ENCODE measurements at places on chromosomes 6 and 20.

DNA sequence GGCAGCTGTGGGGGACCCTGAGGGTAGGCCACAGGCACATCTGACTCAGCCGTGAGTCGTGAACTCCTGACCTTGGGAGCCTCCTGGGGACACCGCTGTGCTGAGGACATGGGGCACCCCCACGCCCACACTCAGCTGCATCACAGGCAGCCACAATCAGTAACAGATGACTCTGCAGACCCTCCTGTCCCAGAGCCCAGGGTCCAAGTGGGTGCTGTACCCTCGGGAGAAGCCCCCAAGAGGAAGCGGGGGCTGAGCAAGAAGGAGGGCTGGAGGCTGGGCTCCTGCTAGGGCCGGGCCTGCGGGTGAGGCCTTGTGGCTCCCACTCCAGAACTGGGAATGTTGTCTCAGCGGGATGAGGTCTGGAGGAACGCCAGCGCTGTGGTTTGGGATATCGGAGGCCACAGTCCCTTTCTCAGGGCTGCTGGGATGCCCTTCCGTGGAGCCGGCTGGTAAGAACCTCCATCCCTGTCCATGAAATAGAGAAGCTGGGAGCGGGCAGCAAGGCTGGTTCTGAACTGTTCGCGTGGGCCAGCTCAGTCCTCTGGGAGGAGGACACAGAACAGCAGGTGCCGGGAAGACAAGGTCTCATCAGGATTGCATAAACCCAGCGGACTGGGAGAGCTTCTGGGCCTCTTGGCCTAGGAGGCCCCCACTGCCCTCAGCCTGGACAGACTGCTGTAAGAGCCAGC is 3.1 kb upstream of the LAMA5 start:
- DNase-seq: no peak

- DNase-seq: peak; percentile 20
Measured at GRCh38 chr20:5234158-5234557, 82.6 kb downstream of the PROKR2 start.

GRCh38 chr6:6402006-6402405 is 81.5 kb upstream of the F13A1 start:
- DNase-seq: no peak

DNA sequence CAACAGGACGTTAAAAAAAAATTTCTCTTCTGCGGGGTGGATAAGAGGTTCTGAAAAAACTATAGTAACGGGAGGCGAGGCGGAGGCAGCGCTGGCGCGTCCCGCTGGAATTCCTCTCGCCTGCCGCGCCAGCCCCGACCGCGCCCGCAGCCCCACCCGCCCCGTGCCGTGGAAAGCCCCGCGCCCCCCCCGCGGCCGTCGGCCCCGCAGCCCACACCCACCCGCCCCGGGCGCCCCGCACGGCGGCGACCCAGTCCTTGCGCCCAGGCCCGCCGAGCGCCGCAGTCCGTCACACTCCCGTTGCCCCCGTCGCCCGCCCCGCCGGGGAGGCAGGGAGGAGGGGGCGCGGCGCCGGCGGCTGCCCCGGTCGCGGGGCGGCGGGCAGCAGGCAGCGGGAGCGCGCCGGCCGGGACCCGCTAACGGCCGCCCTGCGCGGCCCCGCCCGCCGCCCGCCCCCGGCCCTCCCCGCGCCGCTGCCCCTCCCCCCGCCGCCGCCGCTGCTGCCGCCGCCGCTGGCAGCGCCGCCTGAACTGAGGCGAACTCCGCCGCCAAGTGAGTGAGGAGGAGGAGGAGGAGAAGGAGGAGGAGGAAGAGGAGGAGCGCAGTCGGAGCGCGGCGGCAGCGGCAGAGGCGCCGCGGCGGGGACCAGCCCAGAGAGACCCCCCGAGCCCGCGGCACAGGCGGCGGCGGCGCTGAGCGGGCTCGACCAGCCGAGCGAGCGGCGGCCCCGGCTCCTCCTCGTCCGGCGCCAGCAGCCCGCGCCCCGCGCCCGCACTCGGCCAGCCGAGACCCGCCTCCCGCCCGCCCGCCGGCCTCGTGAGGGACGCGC is at the start of gene QKI:
Gene QKI, plus strand, starts transcription at position 602 of the 829 bp plus-strand sequence. CDS start 476 bp downstream, outside the sequence.
- DNase-seq: no peak

DNA sequence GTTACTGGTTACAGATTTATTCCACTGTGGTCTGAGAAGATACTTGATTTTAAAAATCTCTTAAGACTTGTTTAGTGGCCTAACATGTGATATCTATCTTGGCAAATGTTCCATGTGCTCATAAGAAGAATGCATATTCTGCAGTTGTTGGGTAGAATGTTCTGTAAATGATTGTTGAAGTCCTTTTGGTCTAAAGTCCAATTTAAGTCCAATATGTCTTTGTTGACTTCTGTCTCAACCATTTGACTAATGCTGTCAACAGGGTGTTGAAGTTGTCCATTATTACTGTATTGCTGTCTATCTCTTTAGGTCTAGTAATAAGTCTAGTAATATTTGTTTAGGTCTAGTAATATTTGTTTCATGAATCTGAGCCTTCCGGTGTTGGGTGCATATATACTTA is 387.8 kb upstream of the RUNX2 start:
- no peak for DNase-seq

DNA sequence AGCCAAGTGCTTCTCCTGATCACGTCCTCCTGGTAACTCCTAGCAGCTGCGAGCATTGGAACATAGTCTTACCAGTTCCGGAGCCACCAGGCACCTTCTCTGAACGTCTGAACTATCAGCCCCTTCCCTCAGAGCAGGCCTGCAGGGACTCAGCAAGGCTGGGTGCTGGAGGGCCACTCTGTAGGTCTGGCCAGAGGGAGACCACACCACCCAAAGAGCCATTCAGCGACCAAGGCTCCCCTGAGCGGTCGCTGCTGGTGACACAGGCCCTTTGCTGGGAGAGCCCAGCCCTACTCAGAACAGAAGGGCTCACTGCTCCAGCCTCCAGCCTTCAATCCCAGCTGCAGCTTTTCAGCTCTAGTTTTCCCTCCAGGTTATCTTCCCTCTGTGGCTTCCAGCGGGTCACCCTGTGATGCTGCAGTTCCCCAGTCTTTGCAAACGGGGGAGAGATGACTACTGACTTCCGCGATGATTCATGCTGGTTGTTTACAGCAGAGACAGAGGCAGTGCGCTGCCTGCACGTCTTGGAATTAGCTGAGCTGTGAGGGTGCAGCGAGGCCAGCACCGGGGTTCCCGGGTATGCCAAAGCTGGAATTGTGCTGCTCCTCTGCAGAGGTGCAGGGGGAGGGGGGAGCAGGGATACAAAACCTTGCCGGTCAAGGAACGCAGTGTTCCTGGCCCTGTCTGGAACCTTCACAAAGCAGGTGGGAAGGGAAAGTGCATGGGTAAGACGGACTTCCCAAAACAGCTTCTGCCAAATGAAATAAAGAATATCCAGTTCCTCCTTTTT is 161.4 kb downstream of the LY86 start:
- DNase-seq: no peak

All from NCI-H2081 treated with DMSO at 0.1 percent for 48 hours (cell line).